Femur (tissue), 1 donor: ENCODE measurements at places on chromosomes 1 and 21.
A peak's percentile ranks its signal among the peaks of the same experiment; 100 is the strongest.

DNA sequence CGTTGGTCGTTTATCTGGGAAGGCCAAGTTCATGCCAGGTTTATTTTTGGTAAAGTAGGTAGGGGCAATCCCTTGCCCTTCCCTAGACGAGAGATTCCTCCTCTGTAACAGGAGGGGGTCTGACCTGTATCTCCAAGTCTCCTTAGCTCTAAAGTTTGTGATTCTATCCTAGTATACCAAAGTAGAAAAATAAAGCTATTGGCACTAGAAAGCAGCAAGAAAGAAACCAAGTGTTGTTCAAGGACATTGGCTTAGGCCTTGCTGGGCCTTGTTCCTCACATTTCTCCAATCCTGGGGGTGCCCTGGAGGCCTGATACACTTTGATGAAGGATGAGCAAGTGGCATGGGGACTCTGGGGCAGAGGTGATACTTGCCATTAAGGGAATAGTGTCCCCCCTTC lies 814 bp downstream of the MTARC2 start:
- DNase-seq: no peak

DNA sequence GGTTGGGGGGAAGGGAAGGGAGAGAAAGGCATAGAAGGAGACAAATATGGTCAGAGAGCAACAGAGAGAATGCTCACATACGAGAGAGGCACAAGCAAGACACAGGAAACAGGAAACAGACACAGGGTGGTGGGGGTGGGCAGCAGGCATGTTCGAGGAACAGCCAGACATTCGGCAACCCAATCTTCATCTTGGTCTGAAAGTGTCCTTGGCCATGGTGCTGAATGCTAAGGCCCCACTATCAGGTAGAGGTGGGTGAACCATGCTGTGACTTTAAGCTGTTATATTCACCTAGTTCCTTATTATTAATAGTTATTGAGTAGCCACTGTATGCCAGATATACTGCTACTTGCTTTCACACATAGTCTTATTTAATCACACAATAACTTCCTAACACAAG lies 109.2 kb downstream of the DDX20 start:
- no peak for DNase-seq

GRCh38 chr1:12465126-12465525 lies 152.9 kb downstream of the DHRS3 start:
- DNase-seq: no peak

DNA sequence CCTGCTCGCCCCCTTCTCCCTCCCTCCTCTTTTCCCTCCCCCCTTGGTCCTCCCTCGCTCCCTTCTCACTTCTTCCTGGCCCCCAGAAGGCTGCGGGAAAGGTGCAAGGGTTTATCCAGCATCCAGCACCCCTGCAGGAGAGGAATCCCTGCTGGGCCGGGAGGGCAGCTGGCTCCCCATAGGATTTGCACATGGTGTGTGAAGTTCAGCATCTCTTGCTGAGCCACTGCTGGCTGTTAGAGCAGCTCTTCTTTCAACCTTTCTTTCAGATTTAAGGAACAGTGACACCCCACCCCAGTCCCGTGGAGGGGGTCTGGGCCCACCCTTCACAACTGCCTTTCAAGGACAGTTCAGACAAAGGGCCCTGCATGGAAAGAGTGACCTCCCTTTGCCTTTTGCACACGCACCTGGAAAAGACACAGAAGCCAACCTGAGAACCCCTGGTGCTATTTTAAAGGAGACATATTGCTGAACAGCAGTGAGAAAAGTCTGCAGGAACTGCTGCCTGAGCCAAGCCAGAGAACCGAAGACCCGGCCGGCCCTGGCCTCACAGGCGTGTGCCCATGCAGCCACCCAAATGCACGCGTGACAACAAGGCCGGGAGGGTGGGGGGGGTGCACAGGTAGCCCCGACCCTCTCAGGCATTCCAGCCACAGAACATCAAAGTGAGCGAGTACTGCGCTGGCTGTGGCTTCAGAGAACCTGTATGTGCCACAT lies 66.6 kb downstream of the SLC37A1 start:
- DNase-seq: peak; percentile 19

DNA sequence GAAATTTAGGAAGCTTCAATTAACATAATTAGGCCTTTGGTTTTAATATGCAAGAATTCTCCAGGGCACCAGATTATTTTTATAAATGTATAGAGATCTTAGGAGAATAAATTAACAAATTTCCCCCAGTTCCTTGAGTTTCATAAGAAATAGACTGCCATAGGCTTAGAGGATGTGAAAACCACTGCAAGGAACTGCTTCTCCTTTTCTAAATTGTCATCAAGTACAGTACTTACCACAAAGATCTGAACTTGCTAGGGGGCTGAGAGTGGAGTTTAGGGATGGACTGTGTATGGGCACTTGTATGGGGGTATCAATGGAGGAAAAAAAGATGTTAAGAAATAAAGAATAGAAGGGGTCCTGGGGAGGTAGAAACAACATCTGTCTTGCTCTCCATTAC lies 31.1 kb downstream of the LHX8 start:
- DNase-seq: no peak

- no peak for DNase-seq
Measured at GRCh38 chr21:30958741-30959140, 77.4 kb upstream of the KRTAP11-1 start.

DNA sequence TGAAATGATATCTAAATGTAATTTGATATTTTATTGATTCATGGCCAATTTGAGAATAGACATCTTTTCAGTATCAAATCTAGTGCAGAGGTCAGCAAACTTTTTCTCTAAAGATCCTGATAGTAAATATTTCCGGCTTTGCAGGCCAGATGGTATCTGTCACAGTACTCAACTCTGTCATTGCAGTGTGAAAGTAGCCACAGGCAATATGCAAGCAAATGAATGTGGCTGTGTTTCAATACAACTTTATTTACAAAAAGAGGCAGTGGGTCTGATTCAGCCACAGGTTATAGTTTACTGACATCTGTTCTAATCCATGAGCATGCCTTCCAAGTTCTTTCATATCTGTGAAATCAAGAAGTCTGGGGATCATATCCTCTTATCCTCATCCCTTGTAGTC lies 221.2 kb downstream of the PRDM2 start:
- DNase-seq: no peak

GRCh38 chr1:96955307-96956012 lies 233.9 kb downstream of the PTBP2 start:
- no peak for DNase-seq

- no peak for DNase-seq
Measured at GRCh38 chr21:44946254-44947041, 6.6 kb downstream of the SLX9 start.

- DNase-seq: no peak
Measured at GRCh38 chr1:67489643-67490042, 59.4 kb upstream of the SERBP1 start.

DNA sequence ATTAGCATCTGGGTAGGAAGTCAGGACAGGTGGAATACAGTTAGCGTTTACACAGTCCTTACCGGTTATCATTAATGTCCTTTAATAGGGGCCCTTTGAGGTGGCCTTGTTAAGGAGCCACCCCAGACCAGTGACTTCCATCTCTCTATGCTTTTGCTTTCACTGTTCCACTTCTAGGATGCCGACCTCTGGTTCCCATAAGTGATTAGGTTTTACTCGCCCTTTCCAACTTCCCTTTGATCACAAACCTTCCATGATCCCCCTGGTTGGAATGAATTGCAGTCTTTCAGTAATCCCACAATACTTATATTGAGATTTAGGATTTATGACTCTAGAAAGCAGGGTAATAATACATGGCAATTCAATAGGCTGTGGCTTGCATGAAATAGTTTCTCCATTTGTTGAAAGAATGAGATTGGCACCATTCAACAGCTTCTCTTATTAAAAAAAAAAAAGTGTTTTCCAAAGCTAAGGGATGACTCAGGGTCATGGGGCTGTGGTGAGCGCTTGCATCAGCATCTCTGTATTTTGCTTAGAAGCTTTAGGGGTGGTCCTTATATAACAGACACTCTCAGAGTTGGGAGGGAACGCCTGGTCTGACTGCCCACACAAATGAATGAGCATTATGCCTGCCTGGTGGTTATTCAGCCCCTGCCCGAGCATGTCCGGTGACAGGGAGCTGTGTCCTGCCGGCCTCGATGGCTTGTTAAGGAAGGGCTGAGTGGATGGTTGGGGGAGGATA lies 110.5 kb downstream of the CNIH3 start:
- DNase-seq: peak; percentile 27

DNA sequence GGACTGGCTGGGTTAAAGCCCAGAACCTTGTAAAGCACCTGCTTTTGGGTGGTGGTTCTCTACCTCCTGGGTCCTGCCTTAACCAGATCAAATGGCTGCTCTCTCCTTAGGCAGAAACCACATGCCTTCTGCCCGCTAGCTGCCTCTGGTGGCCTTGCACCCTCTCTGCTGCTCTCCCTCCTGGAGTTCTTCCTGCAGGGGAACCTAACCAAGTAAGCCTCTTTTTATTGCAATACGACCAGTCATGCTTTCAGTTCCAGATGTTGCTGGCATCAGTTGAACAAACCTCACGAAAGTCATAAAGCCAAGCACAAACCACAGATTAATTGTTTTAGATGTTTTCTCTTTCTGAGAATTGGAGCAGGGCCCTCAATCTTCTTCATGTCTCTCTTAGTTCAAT lies 118.9 kb downstream of the GDAP2 start:
- no peak for DNase-seq

- no peak for DNase-seq
Measured at GRCh38 chr1:88888750-88889149, 2.6 kb downstream of the GTF2B start.

DNA sequence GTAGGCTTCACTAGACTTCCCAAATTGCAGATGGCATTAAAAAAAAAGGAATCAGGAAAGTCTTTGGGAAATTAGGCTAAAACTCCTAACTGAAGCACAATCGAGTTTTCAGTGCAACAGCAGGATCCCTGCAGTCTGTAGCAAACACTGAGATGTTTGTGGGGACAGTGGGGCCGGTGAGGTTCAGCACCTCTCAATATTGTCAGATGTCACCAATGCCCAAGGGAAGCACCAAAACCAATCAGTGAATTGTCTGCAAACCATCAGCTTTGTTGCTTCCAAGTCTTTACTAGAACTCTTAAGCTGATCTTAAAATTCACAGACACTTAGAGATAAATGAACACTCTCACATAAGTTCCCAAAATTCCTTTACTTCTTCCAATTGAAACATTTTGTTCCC lies 2.6 kb downstream of the ERG start:
- DNase-seq: no peak

- no peak for DNase-seq
Measured at GRCh38 chr1:23394181-23394580, 24.5 kb upstream of the ZNF436 start.

DNA sequence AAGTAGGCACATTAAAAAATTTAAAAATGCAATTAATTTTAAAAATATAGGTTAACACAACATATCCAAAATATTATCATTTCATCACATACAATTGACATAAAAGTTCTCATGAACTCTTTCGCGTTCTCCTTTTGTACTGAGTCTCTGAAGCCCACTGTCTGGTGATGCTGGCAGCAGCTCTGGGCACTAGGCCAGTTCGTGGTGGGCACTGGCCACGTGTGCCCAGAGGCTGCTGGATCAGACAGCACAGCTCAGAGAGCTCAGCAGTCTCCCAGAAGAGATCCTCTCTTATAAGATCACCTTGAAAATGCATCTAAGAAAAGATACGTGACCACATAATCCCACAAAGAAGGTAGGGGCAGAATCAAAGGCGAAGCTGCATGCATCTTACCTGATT lies 9.9 kb downstream of the CEP104 start:
- DNase-seq: no peak

- no peak for DNase-seq
Measured at GRCh38 chr1:108200687-108201051, 526 bp upstream of the SLC25A24 start.

- DNase-seq: no peak
Measured at GRCh38 chr1:237685551-237685950, 205.2 kb downstream of the ZP4 start.

- DNase-seq: no peak
Measured at GRCh38 chr21:26659182-26659581, 86.1 kb upstream of the CYYR1 start.

DNA sequence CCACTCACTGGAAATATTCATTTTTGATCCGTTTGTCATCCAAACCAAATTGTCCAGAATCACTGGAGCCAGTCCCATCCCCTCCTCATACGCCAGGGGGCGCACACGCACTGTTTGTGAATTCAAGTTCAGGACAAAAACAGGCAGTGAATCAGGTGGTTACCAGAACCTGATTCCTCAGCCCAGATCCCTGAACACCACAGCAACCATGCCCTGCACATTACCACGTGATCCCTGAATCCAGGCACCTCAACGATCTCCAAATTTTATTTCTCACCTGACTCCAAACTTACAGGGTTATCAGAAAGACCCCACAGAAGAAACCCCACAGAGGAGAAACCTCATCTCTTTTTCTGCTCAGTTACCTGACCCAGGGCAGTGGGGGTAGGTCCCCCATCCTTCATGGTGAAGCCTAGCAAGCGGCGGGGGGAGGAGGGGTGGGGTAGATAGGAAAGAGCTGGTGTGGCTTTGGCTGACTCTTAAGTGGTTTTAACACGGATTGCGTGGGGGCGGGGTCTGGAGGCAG lies 1.4 kb upstream of the PTPRF start:
- DNase-seq: peak; percentile 90

DNA sequence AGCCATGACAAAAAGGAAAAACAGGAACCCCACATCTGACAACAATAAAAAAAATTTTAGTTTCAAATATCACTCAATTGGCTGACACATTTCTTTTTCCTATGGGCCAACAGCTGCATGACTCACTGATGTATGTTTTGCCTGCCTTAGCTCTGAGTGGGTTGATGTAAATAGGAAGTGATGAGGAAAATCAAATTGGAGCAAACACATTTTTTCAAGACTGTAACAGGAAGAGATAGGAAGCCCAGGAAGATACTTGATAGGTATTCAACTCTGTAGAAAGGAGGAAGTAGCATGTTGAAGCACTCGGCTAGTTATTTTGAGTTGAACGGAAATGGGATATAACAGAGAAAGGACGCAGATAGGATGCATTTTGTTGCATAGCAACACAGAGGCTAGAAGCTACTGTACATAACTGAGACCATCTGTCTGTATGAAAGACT lies 168.0 kb upstream of the NR5A2 start:
- peak; percentile 24 for DNase-seq

- no peak for DNase-seq
Measured at GRCh38 chr1:47669081-47669585, 231.3 kb downstream of the FOXD2 start.

- no peak for DNase-seq
Measured at GRCh38 chr1:24973315-24973714, 43.2 kb upstream of the RUNX3 start.

GRCh38 chr1:199778324-199778955 lies 249.1 kb upstream of the NR5A2 start:
- DNase-seq: no peak

GRCh38 chr1:115265099-115265498 lies 73.0 kb downstream of the NGF start:
- no peak for DNase-seq
